Esophagus squamous epithelium (tissue), 5 donors: ENCODE measurements at places on chromosomes 12 and 14.

DNA sequence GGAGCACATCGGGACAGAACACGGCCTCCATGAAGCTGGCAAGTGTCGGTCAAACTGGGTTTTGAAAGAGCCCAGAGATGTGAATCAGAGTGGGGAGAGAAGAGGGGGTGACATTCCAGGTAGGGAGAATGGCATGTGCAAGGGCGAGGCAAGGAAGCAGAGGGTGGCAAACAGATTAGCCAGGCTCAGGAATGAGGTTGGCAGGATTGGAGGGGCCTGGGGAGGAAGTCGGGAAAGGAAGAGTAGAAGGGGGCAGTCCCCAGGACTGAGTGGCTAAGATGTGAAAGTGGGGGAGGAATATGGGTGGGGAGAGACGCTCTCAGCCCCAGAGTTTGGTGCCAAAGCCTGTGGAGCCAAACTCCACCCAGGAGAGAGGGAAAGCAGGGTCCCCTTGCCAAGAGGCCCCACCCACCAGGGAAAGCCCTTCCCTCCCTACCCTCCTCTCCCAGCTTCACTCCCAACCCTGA lies 5.5 kb upstream of the HDAC7 start:
- no peak for DNase-seq

DNA sequence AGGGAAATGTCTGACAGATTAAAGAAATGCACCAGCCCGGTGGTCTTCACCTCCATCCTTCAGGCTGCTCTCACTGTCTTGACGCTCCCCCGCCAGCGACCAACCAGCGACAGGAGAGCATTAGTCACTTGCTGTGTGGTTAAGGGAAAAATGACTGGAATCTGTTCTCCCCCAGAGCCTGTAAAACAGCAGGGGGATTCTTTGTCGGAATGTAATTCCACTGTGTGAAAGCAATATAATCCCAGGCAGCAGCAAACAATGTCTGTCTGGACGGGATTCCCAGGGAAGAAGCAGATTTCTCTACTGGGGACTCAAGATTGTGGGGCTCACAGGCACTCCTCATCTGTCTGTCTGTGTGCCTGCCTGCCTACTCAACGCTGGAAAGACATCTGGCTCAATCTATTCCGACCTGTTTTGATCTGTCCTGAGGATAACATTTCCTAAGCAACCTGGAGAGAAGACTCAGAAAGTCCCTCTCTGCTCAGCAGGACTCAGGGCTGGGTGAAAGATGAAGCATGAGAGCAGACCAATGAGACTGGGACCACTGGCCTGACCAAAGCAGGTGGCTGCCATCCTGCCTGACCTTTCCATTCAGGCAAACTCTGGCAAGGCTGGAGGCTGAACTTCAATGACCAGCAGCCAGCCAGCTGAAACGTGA lies 54.6 kb downstream of the NUAK1 start:
- no peak for DNase-seq

DNA sequence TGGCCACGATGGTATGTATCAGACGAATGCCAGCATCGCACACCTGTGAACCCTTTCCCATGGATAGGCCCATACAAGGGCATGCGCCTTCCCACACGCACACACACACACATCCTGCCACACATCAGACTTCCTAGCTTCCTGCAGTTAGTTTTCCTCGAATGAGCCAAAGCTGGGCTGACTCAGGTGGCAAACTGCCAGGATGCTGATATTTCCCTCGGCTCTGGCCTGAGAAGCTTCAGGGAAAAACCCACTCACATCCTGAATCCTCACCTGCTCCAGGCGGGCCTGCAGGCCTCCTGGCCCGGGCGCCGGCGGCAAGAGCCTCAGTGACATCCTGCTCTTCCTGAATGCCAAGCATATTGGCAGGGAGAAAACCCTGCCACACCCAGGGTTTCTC lies 22.4 kb downstream of the CALM1 start:
- DNase-seq, result no peak

- no peak for DNase-seq
Observed at GRCh38 chr12:47650469-47650868, 55.4 kb downstream of the RPAP3 start.

- no peak for DNase-seq
Observed at GRCh38 chr12:92543359-92543758, 159.4 kb upstream of the PLEKHG7 start.

- no peak for DNase-seq
Observed at GRCh38 chr12:51200806-51201205, 17.1 kb downstream of the POU6F1 start.
